ENCODE measurements at places on chromosomes 7 and 10.

DNA sequence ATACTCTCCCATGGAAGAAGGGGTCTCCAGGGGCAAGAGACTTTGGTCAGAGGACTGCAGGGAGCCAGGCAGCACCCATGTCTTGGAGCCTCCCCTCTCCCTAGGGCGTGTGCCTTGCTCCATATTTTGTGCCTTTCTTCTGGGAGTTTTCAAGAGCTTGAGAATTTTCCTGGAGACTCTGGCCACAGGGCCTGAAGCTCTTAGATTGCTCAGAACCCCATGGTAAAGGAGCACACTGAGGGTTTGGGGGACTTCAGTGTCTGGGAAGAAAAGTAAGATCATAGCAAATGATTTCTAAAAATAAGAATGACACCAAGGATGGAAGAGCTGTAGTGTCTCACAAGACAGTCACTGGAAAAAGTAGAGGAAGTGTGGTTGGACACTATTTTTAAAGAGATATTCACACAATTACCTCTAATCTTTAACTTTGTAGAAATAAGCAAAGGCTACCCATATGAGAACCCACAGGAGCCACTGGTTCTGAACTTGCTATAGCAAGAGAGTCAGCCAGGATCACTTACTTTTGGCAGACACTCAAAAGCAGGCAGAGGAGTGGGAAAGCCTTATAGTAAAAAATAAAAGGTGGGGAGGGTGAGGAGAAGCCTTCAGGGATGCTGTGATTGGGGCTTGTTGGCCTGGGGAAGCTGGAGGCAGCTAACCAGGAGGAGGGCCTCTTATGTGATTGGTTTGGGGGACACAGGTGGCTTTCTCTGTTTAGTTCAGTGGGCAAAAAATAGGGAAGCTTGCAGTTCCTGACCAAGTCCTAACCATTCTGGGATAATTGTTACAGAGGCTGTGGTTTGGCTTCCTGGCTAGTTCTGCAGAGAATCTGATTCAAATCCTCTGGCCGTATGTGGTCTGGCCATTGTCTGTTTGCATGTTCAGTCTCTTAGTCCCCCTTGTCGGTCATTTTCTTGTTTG lies 5.1 kb upstream of the CSGALNACT2 start:
- no peak for DNase-seq

- DNase-seq, result peak; percentile 32
Measured at GRCh38 chr10:29119374-29119773, 169.5 kb upstream of the LYZL1 start.

DNA sequence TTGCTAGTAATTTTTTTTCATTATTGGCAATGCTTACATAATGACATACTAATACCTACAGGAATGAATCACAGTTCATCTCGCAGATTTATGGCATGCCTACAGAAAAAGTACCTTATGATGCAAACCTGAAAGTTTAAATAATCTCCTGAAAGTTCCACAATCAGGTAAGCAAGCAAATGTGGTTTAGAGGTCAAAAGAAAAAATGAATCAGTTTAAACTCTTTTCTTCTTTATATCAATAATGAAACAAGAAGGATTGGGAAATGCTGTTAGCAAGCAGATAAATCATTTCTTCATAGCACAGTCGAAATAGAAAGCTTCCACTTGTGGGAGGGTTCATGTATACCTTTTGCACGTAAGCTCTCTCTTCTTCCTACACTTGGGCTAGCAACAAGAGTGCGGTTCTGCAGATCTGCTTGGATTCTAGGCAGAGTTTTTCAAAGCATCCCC lies 53.7 kb upstream of the MTPN start:
- DNase-seq, result peak; percentile 5

GRCh38 chr10:110016039-110016438 lies 8.3 kb downstream of the ADD3 start:
- no peak for DNase-seq

DNA sequence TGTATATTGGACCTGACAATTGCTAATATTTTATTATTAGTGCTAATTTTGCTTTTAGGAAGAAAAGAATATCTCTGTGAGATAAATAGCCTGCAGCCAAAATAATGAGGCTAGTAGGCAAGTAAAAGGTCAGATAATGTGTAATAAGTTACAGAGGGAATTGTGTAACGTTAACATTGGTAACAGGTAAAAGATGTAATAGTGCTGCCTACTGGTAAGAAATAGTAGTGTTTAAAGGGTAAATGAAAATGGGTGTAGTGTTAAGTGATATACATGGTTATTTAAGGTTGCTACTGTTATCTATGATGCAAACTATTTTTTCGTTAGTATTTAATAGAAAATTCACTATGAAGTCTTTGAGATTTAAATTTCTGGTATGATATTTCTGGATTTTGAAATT lies 9.2 kb upstream of the FOXP2 start:
- DNase-seq, result no peak

DNA sequence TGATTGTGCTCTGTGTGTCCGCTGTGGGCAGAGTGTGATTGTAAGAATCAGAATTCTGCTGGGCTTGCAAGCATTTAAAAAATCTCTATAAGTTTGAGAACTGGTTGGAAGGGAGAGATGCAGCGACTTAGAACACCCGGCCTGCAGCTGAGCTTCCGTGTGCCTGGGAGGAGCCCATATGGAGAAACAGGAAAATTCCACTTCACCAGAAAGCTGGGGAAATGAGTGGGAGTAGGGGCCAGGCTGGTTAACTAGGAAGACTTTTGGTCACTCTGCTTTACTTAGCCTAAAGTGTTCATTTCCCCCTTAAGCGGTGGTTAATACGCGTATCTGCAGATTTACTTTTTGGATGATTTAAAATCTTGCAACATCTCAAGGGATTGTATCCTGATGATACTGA lies 72.2 kb downstream of the TCF7L2 start:
- no peak for DNase-seq

DNA sequence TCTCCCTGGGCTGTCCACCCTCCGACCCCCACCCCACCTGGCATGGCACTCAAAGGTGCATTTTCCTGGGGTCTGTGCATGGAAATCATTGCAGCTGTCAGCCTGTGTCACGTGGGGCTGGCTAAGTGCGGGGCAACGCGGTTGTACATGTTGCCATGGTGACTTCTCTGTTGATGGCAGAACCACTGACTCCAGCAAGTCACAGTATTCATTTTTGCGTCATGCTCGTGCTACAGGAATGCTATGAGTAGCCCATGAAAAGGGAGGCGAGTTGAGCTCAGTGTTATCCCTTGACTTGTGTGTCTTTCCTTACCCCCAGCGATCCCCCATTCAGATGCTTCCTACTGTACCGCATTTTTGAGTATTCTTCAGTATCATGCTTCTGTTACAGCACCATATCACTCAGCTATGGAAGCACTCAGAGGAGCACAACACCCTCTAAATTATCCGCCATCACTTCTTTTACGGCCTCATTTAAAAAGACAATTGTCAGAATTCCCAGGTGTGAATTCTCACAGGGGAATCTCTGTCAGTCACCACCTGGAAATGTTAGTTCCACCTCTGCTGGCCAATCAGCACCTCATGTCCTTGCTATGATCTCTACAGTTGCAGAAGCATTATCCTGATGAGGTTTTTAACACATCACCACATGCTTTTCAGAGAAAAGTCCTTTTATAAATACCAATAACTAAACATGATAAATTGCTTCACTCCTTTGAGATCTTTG lies 194.4 kb upstream of the C7orf33 start:
- no peak for DNase-seq

GRCh38 chr10:71007516-71007915 lies 119.2 kb upstream of the PCBD1 start:
- DNase-seq, result no peak

- no peak for DNase-seq
Measured at GRCh38 chr10:126123466-126123865, 227.1 kb downstream of the FANK1 start.

DNA sequence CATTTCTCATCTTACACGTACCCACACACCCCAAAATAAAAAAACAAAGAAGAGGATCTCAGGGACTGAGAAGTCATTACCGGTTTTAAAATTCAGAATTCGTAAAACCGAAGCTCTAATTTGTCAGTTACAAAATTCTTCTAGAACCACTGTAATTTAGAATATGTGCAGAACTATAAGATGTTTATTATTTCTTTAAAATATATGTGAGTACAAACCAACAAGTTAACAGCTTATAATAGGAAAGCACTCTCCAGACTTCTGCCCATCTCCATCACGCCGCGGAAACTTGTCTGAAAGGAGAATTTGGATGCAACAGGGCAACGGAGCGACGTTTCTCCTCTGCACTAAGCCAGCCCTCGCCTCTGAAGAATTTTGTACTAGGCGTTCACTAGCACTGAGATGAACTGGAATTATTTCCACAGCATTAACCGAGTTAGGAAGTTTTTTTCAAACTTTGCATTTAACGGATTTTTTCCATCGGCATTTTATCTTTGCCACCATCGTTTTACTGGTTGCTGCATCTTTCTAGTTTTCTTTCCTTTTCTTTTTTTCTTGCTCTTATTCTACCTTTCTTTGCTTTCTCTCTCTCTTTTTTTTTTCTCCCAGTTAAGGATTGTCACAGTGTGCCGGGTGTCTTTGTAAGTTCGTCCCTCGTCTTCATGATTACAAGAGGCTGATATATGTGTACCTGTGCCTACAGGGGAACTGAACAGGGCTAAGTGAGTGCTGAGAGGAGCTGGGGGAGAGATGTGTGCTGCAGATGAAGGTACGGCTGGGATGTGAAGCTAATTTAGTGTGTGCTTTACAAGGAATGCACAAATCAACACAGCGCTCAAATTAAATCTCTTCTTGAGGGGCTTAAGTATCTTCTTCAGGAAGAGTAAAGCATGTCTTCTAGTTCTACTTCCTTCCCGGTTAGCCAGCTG lies 295.9 kb upstream of the NFE2L3 start:
- DNase-seq, result no peak

DNA sequence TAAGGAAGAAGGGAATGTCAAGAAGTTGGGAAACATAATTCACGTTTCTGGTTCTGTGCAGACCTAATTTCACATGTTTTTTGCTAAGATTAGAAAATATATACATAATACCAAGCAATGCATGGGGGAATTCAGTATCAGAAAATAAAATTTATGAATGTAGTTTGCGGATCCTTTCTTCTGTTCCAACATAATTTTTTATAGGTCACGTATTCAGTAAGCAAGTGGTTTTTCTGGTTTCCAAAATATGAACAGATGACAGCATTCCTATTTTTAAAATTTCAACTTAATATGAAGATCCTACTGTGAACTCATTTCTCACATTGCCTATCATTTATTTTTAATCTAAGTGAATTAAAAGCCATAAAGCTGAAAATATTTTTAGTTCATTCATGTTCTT lies 560.0 kb upstream of the NRG3 start:
- DNase-seq, result no peak
